ENCODE measurements at places on chromosomes 12 and 14.

- no peak for DNase-seq
Observed at GRCh38 chr12:98352218-98352811, 163.1 kb upstream of the TMPO start.

DNA sequence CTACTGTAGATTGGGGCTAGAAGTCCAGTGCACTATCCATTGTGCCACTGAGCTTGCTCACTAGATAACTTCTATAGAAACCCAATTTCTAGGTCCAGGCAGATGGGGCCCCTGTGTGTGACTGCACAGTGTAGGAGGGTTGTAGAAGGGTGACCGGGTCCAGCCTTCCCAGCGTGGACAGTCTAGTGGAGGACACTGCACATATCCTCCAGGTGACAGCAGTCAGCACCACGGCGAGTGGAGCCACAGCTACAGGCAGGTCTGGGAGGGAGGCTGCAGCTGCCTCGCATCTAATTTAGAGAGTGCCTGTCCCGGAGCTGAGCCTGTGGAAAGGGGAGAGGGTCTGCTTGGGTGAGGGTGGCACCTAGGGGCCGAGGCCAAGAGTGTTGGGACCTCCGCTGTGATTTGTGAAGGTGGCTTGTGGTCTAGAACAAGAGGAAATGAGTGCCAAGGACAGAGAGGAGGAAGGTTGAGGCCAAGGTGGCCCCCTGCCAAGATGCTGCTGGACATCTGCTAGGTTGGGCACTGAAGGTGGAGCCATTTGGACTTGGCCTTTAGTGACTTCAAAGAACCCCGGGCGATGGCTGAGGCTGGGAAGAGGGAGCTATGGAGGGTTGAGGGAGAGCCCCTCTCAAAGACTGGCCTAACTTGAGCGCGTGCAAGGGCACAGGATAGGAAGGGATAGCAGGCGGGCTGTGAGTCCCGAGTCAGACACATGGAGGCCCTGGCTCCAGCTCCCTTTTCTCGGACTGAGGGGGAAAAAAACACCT lies 46.0 kb upstream of the TRAF3 start:
- DNase-seq: no peak

DNA sequence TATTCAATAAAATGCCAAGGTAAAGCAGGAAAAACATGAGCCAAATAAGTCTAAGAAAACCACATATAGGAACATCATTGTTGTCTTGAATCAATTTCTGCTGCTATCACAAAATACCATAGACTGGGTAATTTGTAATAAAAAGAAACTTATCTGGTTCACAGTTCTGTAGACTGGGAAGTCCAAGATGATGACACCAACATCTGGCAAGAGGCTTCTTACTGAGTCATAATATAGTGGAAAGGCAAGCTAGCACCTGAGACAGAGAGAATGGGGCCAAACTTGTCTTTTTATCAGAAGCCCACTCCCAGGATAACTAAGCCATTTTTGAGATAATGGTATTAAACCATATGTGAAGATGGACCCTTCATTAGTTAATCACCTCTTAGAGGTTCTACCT lies 975.9 kb downstream of the FLRT2 start:
- no peak for DNase-seq

DNA sequence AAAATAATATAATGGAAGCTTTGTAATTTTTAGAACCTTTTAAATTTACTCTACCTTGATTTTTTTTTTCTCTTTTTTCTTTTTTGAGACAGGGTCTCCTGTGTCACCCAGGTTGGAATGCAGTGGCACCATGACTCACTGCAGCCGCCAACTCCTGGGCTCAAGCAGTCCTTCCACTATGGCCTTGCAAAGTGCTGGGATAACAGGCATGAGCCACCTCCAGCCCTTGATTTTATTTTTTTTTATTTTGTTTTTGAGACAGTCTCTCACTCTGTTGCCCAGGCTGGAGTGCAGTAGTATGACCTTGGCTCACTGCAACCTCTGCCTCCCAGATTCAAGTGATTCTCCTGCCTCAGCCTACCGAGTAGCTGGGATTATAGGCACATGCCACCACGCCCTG lies 65.3 kb upstream of the TRAF3 start:
- no peak for DNase-seq

GRCh38 chr14:103085106-103086091 lies 1.4 kb downstream of the LBHD2 start:
- no peak for DNase-seq

GRCh38 chr12:48028541-48029431 lies 24.5 kb upstream of the COL2A1 start:
- DNase-seq: no peak

- DNase-seq: no peak
Observed at GRCh38 chr12:123488539-123489230, 30.7 kb downstream of the SNRNP35 start.

DNA sequence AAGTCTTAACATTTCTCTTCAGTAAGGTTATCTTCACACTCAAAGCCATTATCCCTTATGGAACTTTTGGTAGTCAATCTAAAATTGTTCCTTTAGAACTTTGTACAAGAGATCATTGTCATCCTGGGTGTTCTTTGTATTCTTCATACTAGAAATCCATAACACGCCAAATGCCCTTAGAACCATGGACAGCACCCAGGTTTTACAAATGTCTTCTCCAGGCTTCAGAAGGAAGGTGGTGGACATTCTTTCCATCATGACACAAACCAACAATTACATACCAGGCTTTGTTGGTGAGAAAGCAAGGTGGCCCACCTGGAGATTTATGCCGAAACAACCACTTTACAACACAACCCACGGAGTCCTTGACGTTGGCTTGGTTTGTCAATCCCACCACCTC lies 365.6 kb upstream of the TBX3 start:
- no peak for DNase-seq

- no peak for DNase-seq
Observed at GRCh38 chr12:92600052-92600451, 102.7 kb upstream of the PLEKHG7 start.

- DNase-seq: no peak
Observed at GRCh38 chr12:19971361-19972280, 396.7 kb upstream of the PDE3A start.
